NCI-H2171 (cell line): ENCODE measurements at places on chromosomes 4 and X.

DNA sequence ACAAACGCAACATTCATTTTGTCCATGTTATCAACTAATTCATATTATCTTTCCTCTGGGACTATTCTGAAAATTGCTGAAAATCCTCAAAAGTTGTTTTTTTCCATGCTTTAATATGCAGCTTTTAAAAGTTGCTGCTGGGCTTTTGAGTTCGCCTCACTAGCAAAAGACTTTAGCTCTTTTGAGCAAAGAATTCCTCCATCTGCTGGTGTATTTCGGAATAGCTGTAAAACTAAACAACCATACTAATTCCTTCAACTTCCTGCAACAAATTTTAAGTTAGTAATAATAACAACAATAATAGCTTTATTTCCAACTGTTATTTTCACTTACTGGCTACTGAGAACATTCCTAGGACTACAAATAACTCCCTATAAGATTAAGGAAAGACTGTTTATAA lies 124.5 kb upstream of the PLAC1 start:
- peak; percentile 2 for DNase-seq

GRCh38 chr4:86054286-86055032 lies 305.4 kb downstream of the MAPK10 start:
- DNase-seq: no peak

- DNase-seq: no peak
These were observed 179.8 kb downstream of the SPCS3 start for GRCh38 chr4:176499518-176499917.

GRCh38 chrX:110806145-110806544 lies 10.5 kb upstream of the CHRDL1 start:
- DNase-seq: no peak

- DNase-seq: no peak
These were observed 572.0 kb downstream of the ADGRL3 start for GRCh38 chr4:61772126-61772525.

DNA sequence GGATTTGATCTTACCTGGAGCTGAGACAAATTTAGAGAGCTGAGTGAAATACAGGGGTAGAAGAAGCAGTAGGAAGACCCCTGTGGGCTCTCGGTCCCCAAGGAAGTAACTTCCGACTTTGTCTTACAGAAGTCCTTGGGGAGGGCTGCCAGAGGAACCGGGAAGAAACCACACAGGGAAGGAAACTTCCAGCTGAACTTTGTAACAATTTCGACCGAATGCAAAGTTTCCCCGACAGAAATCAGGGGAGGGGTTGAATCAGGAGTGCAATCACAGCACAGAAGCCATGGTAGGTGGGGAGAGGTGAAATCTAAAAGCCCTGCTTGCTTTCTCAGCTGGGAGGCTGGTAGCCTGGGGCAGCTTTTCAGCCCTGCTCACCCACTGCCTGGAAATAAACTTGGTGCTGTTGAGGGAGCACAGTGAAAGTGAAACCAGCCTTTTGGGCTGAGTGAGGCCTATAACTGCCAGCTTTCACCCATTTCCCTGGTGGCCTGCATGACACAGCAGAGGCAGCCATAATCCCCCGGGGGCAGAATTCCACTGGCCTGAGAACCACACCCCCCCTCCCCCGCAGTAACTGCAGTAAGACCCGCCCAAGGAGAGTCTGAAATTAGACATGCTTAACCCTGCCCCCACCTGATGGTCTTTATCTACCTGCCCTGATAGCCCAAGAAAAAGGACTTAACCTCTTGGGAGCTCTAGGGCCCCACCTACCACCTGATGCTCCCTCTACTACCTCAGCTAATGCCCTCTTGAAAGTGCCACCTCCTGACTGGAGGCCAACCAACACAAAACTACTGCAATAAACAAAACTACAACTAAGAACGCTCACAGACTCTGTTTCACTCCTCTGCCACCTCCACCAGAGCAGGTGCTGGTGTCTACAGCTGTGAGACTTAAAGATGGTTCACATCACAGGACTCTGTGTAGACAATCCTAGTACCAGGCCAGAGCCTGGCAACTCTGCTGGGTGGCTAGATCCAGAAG lies 248.2 kb downstream of the PARM1 start:
- no peak for DNase-seq

GRCh38 chr4:114783215-114783595 lies 184.6 kb downstream of the UGT8 start:
- DNase-seq: no peak
